ENCODE measurements at places on chromosomes 2 and 18.

DNA sequence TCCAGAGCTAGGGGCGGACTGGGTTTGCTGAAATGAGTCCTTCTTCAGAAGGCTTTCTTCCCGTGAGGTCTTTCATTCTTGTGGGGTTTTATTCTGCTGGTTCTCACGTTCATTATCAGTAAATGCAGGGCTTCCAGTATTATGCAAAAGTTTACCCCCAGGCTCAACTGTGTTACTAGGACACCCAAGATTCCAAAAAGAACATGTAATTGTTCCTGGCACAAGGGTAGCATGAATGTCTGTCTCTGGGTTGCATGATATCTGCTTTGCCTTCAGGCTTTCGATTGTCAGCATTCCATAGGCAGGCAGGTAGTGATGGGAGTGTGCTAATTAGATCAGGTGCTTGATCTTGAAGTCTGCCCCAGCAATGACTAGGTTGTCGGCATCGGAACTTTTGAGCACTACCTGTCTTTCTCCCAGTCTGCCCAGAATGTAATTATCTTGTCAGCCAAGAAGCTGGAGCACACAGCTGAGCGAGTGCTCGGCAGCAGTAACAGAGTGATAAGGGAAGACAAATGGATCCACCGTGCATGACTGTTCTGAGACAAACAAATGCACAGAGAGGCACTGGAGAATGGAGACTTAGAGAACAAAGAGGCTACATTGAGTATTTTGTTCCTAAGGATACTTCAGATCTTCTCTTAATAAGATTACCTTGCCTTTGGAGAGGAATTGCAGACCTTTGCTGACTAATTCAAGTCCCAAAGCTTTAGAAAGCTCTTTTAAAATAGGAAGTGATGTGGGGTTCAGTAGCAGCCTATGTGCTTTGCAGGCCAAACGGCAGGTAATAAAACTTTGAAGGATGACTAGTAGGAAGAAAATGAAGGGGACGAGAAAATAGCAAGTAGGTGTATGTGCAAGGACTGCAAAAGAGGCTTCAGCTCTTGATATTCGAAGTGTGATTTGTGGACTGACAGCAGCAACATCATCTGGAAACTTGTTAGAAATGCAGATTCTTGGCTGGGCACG, 41.9 kb downstream of the ITGB6 start:
- no peaks in the 10 kb centered on the region for H3K27me3 ChIP-seq
- H3K4me3 ChIP-seq: no peak overlapping the region
- no peak for DNase-seq
- no peak overlapping the region for H3K27ac ChIP-seq

GRCh38 chr2:96899413-96899741, 29.5 kb upstream of the SEMA4C start:
- no peaks in the 10 kb centered on the region for H3K36me3 ChIP-seq
- H3K4me3 ChIP-seq: no peak overlapping the region
- no peaks in the 10 kb centered on the region for H3K27me3 ChIP-seq
- peaks cover 3% of the 10 kb centered on the region for H3K4me1 ChIP-seq
- no peak for DNase-seq
- no peak overlapping the region for H3K27ac ChIP-seq

- H3K4me1 ChIP-seq: no peaks in the 10 kb centered on the region
- no peak for DNase-seq
Measured at GRCh38 chr2:231727621-231728020, 19.3 kb downstream of the PTMA start.

DNA sequence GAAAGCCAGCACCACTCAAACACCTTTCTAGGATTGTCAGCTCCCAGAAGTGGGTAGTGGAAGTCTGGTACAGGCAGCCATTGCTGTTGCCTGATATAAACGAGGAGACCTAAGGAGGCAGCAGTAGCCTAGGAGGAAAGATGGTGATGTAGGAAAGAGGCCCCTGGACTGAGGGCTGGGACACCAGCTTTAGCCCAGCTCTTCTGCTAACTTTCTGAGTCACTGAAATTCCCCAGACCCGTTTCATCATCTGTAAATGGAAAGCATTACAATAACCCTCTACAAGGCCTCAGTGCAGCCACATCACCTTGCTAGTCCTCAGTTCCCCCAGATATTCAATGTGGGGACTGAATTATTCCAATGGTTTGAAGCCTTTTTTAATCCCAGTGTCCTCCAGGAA, 336.5 kb downstream of the TNS1 start:
- peak overlapping the region; percentile 79 for H3K27ac ChIP-seq
- DNase-seq: no peak

GRCh38 chr2:29777161-29777560, 144.2 kb downstream of the ALK start:
- no peaks in the 10 kb centered on the region for H3K27me3 ChIP-seq
- H3K4me1 ChIP-seq: no peaks in the 10 kb centered on the region
- DNase-seq: no peak
- no peaks in the 10 kb centered on the region for H3K36me3 ChIP-seq
- H3K4me3 ChIP-seq: no peak overlapping the region

DNA sequence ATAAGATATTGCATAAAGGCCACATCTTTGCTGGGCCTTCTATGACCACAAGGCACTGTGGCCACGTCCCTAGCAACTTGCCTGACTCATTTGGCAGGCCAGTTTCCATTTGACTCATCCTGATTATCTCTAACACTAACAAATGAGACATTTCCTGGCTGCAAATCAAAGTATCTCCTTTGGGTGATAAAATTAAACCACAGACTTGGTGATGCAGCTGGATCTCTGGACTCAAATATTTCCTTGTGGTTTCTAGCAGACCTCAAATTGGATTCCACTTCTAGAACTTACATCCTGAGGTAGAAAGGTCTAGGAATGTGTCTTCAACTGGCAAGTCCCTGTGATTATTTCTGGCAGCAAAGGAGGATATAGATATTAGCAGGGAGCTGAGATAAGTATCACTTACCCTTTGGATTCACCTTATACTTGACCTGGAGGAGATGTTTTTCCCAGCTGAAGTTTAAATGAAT, 167.9 kb upstream of the NXPH2 start:
- no peaks in the 10 kb centered on the region for H3K4me1 ChIP-seq
- no peak overlapping the region for H3K27ac ChIP-seq
- no peaks in the 10 kb centered on the region for H3K27me3 ChIP-seq
- no peak overlapping the region for H3K4me3 ChIP-seq
- no peaks in the 10 kb centered on the region for H3K36me3 ChIP-seq

GRCh38 chr2:157466764-157467163, 22.9 kb upstream of the CYTIP start:
- H3K27me3 ChIP-seq: no peaks in the 10 kb centered on the region
- H3K4me3 ChIP-seq: no peak overlapping the region
- H3K27ac ChIP-seq: no peak overlapping the region
- no peak for DNase-seq

- H3K27me3 ChIP-seq: no peaks in the 10 kb centered on the region
- H3K27ac ChIP-seq: no peak overlapping the region
- no peaks in the 10 kb centered on the region for H3K36me3 ChIP-seq
- no peaks in the 10 kb centered on the region for H3K4me1 ChIP-seq
Measured at GRCh38 chr2:127052771-127053691, 53.9 kb downstream of the BIN1 start.

DNA sequence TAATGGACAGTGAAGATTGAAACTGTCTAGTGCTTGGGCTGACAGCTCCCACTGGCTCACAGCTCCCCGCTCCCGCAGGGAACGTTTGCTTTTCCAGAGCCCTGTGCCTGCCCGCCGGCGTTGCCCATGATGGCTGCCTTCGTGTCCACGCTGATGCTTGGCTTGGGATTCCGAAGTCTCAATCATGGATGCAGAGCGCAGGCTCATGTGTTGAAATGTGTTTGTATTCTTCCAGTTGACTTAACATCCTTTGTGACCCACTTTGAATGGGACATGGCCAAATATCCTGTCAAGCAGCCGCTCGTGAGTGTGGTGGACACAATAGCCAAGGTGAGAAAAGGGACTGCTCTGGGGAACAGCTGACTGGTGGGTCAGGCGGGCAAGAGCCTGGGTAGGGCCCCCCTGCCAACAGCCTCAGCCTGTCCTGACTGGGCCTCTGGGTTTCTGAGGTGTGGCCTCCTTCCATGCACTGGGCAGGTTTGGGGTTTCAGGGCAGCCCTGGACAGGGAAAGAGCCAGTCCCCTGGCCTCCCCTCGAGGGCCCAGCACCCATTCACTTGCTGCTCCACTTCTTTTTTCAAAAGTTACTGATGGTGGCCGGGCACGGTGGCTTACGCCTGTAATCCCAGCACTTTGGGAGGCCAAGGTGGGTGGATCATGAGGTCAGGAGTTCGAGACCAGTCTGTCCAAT, 42.8 kb downstream of the ATP6V1C2 start:
- H3K27ac ChIP-seq: no peak overlapping the region
- no peaks in the 10 kb centered on the region for H3K36me3 ChIP-seq
- no peaks in the 10 kb centered on the region for H3K27me3 ChIP-seq
- no peaks in the 10 kb centered on the region for H3K4me1 ChIP-seq

DNA sequence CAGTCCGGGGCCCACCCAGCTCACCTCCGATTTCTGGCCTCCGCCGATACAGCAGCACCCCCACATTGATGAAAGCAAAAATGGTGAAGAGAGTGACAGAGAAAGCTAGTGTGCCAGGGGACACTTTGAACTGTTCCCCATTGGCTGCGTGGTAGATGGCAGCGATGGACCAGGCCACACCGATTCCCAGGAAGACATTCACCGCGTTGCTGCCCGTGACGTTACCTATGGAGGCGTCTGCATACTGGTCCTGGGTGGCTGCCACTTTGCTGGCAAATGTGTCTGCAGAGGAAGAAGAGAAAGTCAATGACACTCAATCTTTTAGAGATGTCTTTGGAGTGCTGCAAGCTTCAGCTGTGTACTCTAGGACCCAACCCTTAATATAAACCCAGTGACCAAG, 336.3 kb upstream of the THUMPD2 start:
- no peak overlapping the region for H3K27ac ChIP-seq
- H3K4me3 ChIP-seq: no peak overlapping the region
- H3K27me3 ChIP-seq: no peaks in the 10 kb centered on the region
- no peaks in the 10 kb centered on the region for H3K4me1 ChIP-seq

GRCh38 chr2:159807183-159808031, 9.4 kb upstream of the CD302 start:
- H3K36me3 ChIP-seq: no peaks in the 10 kb centered on the region
- no peak for DNase-seq
- H3K4me3 ChIP-seq: no peak overlapping the region

GRCh38 chr18:74617486-74617885, 19.8 kb downstream of the ZNF407 start:
- H3K4me1 ChIP-seq: no peaks in the 10 kb centered on the region
- no peak for DNase-seq
- peaks cover 2% of the 10 kb centered on the region for H3K36me3 ChIP-seq

DNA sequence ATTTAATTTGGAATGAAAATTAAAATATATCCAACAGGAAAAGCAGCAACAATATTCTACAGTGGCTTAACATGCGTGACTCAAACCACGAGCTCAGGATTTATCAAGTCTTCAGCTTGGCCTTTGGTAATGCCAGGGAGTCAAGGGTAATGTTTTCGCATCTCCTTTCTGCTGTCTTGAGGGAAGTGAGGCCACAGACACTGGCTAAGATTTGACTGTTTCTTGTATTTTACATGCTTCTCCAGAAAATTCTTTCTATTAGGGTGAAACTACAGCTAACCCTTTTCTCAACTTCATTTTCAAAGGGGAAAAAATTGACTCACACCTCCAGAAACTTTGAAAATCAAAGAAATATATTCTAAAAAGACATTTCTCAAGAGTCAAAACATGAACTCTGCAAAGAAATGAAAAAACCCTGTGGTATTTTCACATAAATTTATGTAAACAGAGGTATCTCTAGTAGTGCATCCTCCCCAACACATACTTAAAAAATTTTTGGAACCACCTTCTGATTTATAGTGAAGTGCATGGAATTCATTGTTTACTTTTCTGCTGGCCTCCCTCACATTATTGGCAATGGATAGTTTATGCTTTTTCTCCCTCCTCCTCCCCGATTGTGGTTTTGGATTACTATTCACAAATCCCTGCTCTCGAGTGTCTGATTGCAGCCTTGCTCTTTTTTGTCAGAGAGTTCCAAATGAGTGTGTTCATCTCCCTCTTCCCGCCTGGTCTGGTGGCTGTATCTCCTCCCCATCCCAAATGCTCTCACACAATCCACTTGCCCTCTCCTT, 48.7 kb downstream of the DPP4 start:
- no peaks in the 10 kb centered on the region for H3K27me3 ChIP-seq
- no peaks in the 10 kb centered on the region for H3K36me3 ChIP-seq
- no peaks in the 10 kb centered on the region for H3K4me1 ChIP-seq
- H3K4me3 ChIP-seq: no peak overlapping the region
- DNase-seq: no peak
- no peak overlapping the region for H3K27ac ChIP-seq

DNA sequence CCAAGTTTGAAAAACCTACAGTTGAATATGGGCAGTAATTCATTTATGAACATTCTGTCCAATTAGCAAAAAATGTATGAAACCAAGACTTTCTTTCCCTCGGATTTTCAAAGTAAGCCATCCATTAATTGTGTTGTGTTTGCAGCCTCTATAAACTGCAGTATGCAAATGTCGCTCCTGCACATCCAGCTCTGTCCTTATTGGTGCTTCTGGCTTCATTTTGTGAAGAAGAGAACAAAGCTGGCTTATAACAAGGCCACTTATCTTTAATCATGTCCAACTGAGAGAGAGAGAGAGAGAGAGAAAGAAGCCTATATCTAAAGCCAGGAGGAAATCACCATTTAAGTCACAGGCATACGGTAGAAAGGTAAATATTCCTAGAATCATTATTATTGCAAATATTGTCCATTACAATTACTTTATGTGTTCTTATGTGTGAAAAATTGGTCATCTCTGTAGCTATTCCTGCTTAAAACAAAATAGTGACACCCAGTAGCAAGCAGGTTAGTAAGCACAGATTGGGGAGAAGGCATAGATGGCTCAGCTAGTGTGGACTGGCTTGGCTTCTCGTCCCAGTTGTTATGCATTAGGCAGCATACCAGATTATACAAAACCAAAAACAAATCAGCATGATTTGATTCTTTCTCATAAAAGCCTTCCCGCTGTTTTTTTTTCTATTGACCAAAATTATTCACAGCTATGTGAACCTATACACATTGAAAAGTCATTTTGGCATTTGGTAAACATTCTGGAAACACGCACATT, 726.4 kb upstream of the SOX11 start:
- H3K36me3 ChIP-seq: no peaks in the 10 kb centered on the region
- no peaks in the 10 kb centered on the region for H3K4me1 ChIP-seq
- no peak for DNase-seq
- H3K27ac ChIP-seq: no peak overlapping the region
- no peak overlapping the region for H3K4me3 ChIP-seq
- no peaks in the 10 kb centered on the region for H3K27me3 ChIP-seq

DNA sequence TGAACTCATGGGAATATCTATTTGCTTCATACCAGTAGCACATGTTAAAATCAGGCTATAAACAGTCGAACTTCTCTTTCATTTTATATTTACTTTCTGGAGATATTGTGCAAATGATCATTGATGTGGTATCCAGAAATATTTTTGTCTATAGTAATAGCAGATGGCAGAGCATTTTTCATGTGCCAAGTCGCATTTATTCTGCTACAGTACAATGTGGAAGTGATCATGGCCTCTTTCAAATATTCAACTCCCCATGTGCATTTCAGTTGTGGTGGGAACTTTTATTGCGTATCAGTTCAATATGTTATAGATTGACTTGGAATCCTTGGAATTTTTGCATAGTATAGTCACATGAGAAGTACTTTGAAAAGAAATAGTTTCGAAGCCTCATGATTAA, 57.4 kb downstream of the RHBDD1 start:
- no peak for DNase-seq
- H3K27me3 ChIP-seq: no peaks in the 10 kb centered on the region
- H3K27ac ChIP-seq: no peak overlapping the region
- no peak overlapping the region for H3K4me3 ChIP-seq
- no peaks in the 10 kb centered on the region for H3K4me1 ChIP-seq

Data from aorta (tissue), 5 donors.